Posterior vena cava (tissue), 2 donors: ENCODE measurements at places on chromosomes 6 and 20.
A peak's percentile ranks its signal among the peaks of the same experiment; 100 is the strongest.

- no peak for DNase-seq
These were observed 820.1 kb downstream of the TENT5A start for GRCh38 chr6:80932359-80932758.

DNA sequence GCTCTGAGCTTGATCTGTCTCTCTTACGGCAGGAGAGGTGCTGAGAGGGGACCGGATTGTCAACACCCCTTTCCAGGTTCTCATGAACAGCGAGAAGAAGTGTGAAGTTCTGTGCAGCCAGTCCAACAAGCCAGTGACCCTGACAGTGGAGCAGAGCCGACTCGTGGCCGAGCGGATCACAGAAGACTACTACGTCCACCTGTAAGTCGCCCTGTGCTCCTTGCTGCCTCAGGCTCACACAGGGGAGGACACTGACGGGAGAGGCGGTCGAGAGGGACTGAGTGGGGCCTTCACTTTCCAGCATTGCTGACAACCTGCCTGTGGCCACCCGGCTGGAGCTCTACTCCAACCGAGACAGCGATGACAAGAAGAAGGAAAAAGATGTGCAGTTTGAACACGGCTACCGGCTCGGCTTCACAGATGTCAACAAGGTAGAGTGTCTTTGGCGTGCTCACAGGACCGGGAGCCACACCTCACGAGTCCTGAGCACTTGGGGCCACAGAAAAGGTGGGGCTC, 32.0 kb downstream of the TM9SF4 start:
- no peak for DNase-seq

GRCh38 chr6:135532559-135532958, 35.0 kb upstream of the AHI1 start:
- DNase-seq, result no peak

- DNase-seq, result no peak
These were observed 19.8 kb upstream of the GJA10 start for GRCh38 chr6:89874438-89874837.

- no peak for DNase-seq
These were observed 167.9 kb upstream of the MYLIP start for GRCh38 chr6:15960740-15961634.

- no peak for DNase-seq
These were observed 97.4 kb upstream of the RNF24 start for GRCh38 chr20:4112481-4113421.

DNA sequence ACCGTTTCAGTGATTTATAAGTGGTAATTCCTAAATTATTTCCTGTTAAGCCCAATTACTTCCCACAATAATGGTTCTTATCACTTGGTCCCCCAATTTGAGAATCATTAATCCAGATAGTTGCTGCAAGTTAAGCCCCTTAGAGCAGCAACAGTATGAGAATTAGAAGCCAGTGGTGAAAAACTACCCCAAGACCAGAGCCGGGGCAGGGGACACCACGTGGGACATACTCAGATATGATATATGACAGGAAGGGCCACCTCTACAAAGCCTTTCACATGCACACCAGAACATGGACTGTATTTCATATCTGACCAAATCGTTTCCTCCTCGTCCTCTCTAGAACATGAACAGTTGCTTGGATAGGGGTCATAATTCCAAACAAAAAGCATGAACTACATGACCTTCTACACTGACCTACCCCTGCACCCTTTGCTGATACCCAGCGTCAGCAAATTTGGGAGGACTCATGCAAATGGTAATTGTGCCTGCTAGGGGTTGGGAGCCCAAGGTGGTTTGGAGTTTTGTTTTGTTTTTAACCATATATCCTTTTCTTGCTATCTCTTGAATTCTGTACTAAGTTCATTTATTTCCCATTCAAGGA, 3.9 kb downstream of the JAG1 start:
- DNase-seq, result no peak

- no peak for DNase-seq
These were observed 30.4 kb downstream of the NSFL1C start for GRCh38 chr20:1436263-1436662.

DNA sequence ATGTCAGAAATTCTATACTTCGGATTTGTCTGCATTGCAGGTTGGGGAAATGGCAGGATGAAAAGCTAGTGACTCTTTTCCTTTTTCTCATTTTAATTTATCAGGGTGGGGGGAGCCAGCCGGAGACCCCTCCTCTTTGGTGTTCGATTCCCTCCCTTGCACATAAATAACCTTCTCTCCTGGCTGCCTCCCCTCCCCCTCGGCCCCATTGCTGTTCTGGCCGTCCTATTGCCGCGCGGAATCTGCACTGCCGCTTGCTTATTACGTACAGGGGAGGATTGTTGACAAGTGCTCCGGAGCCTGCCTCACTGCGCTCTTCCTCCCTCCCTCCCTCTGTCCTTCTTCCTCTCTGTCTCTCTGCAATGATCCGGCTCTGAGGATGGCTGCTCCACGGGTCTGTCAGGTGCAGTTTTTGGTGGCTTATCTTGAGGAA, 154.7 kb downstream of the JARID2 start:
- DNase-seq, result no peak

DNA sequence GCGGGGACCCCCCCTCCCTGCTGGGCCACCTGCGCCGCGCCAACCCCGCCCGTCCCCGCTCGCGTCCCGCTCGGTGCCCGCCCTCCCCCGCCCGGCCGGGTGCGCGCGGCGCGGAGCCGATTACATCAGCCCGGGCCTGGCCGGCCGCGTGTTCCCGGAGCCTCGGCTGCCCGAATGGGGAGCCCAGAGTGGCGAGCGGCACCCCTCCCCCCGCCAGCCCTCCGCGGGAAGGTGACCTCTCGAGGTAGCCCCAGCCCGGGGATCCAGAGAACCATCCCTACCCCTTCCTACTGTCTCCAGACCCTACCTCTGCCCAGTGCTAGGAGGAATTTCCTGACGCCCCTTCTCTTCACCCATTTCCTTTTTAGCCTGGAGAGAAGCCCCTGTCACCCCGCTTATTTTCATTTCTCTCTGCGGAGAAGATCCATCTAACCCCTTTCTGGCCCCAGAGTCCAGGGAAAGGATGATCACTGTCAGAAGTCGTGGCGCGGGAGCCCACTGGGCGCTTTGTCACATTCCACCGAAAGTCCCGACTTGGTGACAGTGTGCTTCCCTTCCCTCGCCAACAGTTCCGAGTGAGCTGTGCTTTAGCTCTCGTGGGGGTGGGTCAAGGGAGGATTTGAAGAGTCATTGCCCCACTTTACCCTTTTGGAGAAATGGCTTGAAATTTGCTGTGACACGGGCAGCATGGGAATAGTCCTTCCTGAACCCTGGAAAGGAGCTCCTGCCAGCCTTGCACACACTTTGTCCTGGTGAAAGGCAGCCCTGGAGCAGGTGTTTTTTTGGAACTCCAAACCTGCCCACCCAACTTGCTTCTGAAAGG, 2.1 kb downstream of the VEGFA start:
- DNase-seq, result peak; percentile 93
